ENCODE measurements at places on chromosomes 12 and 14.

DNA sequence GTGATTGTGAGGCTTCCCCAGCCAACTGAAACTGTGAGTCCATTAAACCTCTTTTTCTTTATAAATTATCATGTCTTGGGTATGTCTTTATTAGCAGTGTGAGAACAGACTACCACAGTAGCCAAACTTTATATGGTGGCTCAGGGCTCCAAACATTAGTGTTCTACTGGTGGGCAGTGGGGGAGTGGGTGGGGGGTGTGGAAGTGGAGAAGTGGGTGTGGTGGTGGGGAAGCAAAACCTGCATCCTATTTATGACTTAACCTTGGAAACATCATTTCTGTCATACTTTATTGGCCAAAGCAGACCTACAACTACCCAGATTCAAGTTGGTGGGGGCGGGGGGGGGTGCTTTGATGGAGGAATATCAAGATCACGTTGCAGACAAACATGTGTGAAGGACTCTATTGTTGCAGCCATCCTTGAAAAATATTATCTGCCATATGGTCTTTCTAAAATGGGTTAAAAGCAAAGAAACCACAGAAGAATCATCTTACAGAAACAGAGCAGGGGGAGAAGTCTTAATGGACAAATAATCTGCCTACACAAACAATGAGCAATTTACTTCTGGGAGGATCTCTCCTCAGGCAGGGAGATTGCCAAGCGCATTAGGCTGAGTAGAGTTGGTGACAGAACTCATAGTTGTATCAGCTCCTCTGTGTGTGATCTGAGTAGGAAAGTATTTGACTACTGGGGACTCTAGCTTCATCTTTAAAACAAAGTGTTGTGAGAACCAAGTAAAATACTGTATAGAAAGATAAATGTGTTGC is 1.4 kb upstream of the PWP1 start:
- DNase-seq: no peak

DNA sequence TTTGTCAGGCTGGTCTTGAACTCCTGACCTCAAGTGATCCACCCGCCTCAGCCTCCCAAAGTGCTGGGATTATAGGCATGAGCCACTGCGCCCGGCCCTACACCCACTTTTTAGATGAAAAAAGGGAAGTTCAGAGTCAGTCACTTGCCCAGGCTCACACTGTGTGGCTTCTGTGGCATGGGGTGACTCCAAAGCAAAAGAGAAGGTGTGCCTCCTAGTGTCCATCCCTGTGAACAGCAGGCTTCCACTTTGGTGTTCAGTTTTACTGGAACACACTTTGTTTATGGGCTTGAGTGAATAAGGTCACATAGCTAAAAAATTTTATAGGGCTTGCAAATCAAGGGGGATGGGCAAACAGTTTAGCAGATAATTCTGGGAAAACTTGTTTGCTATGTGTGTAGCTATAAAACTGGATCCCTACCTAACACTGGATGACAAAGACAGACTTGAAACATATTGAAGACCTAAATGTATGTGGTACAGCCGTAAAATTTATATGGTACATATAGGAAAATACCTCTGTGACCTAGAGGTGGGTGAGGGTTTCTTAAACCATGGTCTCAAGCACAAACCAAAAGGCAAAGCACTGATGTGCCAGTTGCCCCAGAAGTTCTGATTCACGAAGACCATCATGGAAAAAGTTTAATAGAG is 54.9 kb downstream of the EID3 start:
- no peak for DNase-seq

DNA sequence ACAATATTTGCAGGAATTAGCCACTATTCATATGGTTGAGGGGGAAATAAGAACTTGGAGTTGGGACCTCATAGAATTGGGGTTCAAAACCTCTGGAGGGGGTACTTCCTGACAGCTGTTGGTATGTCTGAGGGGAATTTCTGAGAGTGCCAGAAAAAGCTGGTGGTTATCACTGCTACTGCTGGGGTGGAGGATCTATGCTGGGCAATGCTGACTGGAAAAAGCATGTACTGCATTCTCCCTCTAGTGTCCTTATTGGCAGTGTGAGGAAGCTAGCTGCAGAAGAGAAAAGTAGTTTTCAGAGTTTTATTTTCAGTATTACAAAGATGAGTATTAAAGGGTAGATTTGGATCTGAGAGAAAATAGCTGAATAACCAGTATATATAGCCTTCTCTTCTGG is 88.8 kb downstream of the FUT8 start:
- no peak for DNase-seq

DNA sequence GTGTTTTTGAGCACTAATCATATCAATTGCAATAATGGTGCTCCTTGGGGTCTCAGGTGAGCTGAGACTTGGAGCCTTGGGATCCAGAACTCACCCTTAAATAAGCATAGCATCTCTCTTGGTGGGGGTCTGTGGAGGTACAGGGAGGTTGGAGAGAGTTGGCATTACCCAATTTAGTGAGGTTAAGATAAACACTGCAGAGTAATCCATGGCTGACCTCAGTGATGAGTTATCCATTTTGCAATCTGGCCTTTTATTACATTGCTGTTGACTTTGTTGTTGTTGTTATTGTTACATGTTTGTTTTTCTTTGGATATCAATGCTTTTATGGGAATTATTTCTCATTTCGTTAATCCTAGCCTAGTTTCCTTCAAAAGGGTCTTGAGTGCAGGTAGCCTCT is 373.3 kb downstream of the NRXN3 start:
- no peak for DNase-seq

DNA sequence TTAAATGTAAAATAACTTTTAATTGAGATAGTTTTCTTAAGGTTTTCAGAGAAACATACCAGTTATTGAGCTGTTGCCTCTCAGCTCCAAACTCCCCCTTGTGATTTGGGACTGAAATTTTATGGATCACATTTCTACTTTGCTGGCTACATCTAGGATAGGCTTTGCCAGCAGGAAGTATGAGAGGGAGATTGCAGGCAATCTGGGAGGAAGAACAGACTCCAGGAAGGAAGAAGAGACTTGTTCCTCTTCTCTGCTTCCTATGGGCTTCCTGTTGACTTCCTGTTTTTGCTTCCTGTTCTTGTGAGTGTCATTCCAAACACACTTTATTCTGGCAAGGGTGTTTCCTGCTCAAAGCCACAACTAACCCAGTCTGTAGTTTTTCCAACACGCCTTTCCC is 312.9 kb downstream of the ITPR2 start:
- no peak for DNase-seq

DNA sequence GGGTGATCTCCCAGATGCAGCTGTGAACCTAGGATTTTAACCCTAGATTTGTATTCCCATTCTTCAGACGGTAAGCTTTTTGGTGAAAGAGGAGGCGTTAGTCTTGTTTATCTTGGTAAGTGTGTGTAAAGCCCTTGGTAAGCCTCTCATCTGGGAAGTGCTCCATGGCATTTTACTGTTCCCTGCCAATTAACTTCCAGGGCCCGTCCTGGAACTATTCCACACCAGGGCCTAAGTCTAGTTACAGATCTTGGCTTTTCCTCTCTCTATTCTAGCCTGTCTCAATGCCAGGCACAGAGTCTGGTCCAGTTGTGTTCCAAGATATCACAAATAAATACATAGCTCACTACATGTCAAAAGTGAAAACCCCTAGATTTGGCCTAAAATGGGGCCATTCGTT is 42.4 kb downstream of the YEATS4 start:
- DNase-seq: no peak

DNA sequence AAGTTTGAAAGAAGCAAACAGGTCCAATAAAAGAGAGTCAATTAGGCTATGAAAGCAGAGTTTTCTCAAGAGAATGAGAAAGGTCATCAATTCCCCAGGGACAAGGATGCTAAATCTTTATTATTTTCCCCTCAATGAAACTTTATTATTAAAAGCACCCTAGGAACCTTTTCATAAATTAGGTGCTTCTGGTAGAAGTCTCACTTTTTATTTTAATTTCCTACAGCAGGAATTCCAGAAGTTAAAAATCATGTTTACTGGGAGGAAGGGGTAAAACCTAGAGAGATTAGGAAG is 223.2 kb upstream of the SOX5 start:
- no peak for DNase-seq

DNA sequence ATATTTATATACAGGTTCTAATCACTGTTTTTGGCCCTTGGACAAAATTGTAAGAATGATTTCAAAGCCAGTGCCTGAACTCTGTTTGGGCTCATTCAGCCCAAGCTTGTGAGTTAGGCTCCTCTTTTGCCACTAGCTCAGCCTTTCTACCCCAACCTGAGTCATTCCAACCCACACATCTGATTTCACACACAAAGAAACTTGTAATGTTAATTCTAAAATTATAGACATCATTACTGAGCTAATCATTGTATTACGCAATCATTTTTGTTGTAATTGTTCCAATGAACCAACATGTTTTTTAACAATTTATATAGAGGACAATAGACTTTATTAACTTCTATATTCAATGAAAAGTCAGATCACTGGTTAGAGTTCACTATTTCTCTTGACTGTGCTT is 441.1 kb downstream of the ETNK1 start:
- no peak for DNase-seq

- no peak for DNase-seq
These were observed 605 bp downstream of the ANKRD52 start for GRCh38 chr12:56257491-56258067.

DNA sequence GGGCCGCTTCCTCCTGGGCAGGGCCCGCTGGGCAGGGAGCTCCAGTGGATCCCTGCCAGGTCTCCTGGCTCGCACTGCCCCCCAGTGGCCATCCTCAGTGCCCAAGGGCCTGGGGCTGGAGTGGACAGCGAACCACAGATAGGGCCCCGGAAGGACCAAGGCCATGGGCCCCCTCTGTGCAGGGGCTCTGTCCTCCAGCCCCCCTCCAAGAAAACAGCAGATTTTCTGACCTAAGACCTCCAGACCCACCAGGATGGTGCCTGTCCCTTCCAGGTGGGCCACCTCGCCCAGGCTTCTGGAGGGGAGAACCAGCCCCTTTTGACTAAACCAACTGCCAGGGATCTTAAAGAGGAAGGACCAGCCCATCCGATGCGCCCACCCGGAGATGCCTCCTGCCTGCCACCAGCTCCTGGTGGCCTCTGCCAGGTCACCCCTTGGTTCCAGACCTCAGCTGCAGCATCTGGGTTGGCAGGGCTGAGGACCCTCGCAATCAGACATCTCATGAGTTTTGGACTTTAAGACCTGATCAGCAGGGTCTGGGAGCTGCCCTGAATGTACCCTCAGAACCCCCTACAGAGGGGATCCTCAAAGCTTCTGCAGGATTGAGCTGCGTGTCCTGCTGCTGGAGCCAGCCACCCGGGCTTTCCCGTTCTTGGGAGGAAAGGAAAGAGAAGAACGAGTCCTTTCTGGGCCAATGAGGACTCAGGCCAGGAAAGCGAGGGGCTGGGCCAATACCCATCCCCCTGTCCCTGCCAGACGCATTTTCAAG is 325.8 kb upstream of the DIO3 start:
- no peak for DNase-seq

- DNase-seq: no peak
These were observed 18.2 kb upstream of the FIGNL2 start for GRCh38 chr12:51866762-51867161.

GRCh38 chr14:25049568-25050268 is at the start of gene STXBP6:
STXBP6 (minus strand) TSS chr14:25050147; CDS start chr14:24974818, 75,329 bp downstream.
- DNase-seq: no peak

DNA sequence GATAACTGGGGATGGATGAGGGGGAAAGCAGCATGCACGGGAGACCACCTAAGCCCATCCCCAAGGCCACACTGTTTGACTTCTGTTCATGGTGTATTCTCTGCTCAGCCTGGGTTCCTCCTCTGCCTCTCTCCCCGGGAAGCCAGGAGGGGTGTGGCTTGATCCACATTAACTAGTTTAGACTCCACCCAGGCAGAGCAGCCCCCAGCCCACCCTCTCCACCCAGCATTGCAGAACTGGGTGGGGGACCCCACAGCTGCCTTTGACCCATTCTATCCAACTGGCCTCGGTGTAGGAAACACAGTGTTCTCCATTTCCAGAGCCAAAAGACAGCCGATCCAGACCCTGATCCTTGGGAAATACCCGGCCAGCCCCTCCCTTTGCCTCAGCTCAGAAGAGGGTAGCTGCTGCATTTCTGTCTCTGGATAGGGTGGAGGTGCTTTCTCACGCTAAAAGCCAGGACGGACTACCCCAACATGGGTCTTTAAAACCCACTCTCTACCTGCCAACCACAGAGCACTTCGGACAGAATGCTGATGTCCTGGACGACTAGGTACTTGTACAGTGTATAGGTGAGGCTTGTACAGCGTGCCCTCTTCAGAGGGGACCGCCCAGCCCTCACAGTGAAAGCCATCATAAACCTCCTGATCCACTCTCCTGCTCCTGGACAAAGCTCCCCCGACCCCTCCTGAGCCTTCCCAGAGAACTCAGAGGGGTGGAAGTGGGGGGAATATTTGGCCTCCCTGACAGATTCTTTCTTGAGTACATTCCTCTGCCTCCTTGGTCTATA is 9.4 kb downstream of the SPRYD3 start:
- DNase-seq: no peak

DNA sequence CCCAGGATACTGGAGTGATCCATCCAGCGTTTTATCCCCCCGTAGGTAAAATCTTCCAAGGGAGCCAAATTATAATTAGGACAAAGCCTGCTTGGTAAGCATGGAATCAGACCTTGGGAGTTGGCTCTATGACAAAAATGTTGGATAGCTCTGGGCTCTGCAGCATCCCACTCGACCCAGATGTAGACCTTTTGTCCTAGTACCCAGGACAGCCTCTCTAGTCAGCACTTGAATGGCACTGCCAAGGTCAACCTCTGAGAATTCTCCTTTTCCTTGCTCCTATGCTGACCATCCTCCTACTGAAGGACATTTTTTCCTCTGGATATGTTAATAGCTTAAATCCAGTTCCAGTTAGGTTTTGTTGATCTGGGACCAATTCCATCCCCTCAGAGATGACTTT is 104.7 kb upstream of the SLC35F4 start:
- DNase-seq: no peak

DNA sequence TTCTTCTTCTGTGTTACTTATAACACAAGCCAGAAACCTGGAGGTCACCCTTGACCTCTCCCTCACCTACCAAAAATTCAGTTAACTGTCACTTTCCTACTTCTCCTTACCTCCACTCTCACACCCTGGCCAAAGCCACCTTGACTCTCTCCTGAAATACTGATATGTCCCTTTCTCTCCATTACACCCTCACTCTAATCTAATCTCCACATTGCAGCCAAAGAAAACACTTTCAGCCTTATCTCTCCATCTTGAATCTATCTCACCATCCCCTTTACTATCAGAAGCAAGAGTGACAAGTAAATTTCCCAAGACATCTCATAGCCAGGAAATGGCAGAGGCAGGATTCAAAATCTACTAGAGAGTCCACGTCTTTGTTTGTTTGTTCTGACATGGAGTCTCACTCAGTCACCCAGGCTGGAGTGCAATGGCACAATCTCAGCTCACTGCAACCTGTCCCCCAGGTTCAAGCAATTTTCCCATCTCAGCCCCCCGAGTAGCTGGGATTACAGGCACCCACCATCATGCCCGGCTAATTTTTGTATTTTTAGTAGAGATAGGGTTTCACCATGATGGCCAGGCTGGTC is 28.0 kb upstream of the USP15 start:
- DNase-seq: no peak

- DNase-seq: no peak
These were observed 51.2 kb downstream of the TESC start for GRCh38 chr12:117047810-117048584.

- DNase-seq: no peak
These were observed 16.9 kb downstream of the VPS37B start for GRCh38 chr12:122878780-122879612.

All from cerebellar nuclear complex (tissue), 1 donor.